COR-L47 (cell line): ENCODE measurements at places on chromosomes 6 and 20.

DNA sequence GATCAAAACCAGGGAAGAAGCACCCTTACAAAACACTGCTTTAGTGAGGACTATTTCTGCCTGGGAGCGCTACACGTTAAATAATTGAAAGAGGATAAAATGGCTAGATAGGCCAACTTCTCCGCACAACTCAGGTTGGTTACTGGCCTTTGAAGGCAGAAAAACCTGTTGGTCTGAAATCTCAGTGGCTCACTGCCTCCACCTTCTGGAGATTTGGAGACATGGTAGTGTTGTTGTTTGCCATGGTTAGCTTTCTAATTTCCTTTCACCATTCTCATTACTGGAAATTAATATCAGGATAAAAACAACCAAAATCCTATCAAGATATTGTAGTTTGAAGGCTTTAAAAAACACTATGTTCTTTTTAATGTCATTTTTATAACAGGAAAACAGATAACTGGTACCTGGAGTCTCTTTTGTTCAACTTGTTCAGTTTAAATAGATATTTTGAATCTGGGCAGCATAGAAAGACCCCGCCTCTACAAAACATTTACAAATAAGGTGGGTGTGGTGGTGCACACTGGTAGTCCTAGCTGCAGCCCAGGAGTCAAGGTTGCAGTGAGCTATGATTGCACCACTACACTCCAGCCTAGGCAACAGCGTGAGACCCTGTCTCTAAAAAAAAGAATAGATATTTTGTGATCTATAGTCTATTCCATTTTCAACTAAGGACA is 27.5 kb upstream of the BCLAF1 start:
- DNase-seq, result peak; percentile 37

DNA sequence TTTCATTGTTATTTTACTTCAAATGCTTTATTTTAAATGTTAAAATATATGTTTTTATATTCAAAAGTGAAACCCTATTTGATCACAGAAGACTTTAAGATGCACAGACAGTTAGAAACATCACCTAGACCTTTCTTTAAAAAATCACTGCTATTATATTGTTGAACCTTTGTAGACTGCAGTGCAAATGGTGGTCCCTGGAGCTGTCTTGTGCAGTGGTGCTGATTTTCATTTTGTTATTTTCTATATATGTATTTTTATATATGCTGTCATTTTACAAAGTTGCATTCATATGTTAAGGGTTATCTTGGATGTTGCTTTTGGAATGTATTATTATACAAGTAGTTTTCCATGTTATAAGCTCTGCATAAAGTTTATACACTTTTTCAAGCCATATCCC is 18.7 kb upstream of the HLA-B start:
- no peak for DNase-seq

DNA sequence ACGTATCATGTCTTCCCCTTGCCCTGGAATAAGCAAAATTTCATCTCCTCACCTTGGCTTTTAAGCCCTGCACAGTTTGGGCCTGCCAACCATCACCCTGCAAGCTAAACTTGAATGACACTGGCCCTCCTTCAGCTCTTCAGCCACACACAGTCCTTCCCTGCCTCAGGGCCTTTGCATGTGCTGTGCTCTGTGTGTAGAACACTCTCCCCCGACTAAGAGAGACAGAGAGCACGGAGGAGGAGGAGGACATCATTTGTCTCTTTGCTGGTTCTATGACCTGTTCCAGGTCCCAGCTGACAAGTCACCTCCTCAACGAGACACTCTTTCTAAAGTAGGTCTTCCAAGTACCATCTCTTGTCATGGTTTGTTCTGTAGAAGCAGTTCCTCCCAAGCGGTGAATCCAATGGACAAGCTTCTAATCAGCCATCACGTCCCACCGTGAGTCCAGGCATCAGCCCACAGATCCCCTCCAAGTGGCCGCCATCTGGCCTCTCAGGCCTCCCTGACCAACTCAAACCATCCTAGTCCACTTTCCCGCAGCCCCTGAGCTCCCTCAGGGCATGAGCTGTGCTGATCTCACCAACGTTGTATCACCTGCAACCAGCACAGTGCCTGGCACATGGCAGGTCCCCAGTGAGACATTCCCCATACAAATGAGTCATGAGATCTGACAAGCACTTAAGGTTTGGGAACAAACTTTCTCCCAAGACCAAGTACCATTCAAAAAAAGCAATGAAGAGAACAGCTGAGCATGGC is 30.5 kb downstream of the NFATC2 start:
- DNase-seq, result no peak

DNA sequence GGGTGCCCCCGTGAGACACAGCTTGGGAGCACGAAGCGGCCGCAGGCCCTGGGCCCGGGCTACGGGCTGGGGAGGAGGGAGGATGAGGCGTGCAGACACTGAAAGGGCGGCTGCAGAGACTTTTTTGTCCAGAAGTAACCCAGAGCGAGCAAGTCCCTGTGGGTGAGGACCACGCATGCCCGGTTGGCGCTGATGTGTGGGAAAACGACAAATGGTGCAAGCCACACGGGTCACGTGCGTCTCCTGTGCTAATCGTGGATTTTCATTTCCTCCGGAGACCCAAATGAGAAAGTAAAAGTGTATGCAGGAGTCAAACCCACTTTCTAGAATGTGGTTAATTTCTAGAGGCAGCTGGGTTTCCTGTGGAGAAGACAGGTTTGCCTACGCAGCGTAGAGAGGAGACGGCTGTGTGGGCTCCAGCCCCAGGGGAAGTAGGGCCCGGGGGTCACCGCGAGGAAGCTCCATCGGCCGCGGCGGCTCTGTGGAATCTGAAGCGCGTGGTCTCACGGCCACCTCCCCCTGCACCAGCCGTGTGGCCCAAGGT is 19.0 kb downstream of the DLL1 start:
- no peak for DNase-seq
